ENCODE measurements at places on chromosomes 7 and 10.

DNA sequence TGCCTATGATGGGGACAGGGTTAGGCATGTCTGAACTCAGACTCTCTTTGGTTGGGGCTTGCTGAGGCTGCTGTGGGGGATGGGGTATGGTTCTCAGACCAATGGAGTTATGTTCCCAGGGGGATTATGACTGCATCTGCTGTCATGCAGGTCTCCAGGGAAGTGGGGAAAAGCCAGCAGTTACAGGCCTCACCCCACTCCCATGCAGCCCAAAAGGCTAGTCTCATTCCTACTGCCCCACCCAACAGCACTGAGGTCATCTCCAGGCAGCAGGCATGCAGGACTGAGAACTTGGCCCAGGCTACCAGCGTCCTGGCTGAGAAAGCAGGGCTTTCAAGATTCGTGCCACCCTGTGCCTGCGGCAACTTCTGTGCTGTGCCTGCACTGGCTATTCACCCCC lies 373.3 kb downstream of the HTR7 start:
- DNase-seq, result no peak

- peak; percentile 76 for DNase-seq
These were observed 212.1 kb downstream of the MLLT10 start for GRCh38 chr10:21746118-21746517.

- peak; percentile 48 for DNase-seq
These were observed 167.0 kb downstream of the SNX13 start for GRCh38 chr7:17773289-17773626.

DNA sequence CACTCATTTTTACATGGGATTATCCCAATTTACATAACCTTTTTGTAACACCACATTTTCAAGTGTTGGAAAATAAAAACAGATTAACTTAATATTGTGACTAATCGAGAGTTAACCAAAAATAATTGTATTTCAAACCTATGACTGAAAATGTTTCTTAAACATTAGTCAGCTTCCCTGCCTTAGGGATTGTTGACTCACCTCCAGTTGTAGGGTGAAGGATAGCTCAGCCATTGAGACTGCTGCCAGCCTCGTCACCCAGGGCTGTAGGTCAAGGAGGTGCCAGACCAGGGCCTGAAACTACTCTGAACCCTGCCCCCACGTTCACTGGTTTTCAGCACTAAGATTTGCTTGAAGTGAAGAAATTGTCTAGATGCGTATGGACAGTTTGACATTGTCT lies 351.2 kb downstream of the GFRA1 start:
- no peak for DNase-seq

DNA sequence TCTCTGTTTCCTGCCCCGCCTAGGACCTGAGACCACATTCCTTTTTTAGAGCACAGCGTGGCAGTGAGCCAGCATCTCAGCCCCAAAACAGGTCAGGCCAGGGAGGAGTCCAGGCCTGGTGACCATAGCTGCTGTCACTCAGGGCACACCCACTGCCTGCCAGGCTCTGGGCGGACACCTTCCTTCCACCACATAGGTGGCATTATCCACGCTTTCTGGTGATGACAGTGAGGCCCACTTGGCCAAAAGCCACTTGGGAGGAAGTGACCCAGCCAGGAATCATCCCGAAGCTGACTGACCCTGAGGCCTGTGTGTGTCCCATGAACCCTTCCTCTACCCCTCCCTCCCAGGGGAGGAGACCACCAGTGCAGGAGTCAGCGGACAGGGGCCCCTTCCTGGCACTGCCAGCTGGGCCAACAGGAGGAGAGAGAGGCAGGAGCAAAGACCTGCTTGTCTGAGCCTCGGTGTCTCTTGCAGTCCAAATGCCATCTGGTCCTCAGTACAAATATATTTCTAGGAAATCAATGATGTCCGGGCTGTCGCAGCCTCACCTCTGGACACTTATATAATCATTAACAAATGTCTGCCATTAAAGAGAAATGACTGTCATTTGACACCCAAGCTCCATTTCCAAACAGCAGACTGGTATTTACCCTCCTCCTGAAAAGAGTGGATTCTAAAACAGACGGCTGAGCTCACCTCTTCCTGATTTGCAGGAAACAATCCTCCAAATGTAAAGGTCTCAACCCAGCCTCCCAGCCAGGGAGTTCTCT lies 63.0 kb downstream of the ABRAXAS2 start:
- no peak for DNase-seq

DNA sequence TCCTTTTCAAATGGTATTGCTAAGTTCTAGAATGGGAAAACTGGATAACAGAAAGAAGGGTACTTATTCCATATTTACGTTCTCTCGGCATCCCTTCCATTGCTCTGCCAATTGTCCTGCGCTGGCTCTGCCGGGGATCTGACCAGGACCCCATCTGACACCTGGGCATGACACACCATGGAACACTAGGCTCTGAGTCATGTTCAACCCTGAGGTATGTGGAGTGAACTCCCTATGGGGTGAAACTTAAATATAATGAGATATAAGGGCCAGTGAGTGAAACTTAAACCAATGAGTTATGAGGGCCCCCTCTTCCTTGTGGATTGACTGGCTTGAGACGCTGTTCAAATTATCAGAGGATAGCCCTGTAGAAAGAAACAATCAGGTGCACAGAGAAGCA lies 55.1 kb upstream of the ZEB1 start:
- DNase-seq, result no peak

DNA sequence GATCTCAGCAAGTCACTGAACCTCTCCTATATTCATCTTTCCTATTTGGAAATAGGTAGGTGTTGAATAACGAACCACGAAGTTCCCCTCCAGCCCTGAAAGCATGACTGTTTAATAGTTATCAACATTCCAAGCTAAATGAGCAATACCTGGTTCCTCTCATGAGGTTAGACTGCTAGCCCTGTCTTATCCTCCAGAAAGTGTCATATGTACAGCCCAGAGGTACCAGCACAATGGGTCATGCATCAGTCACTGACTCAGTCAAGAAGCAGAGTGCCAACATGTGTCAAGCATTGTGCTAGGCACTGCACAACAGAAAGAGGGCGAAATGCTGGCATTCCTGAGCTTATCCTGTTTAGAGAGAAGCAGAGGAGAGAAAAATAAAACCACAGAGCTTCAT lies 70.0 kb downstream of the AMPH start:
- no peak for DNase-seq

GRCh38 chr10:121935702-121936101 lies 7.9 kb upstream of the ATE1 start:
- DNase-seq, result no peak

- no peak for DNase-seq
These were observed 379.7 kb downstream of the PHTF2 start for GRCh38 chr7:78178319-78178718.

- peak; percentile 92 for DNase-seq
These were observed 102.2 kb downstream of the MYOF start for GRCh38 chr10:93379731-93380575.

GRCh38 chr7:48168159-48168558 lies 3.1 kb upstream of the ABCA13 start:
- DNase-seq, result no peak

DNA sequence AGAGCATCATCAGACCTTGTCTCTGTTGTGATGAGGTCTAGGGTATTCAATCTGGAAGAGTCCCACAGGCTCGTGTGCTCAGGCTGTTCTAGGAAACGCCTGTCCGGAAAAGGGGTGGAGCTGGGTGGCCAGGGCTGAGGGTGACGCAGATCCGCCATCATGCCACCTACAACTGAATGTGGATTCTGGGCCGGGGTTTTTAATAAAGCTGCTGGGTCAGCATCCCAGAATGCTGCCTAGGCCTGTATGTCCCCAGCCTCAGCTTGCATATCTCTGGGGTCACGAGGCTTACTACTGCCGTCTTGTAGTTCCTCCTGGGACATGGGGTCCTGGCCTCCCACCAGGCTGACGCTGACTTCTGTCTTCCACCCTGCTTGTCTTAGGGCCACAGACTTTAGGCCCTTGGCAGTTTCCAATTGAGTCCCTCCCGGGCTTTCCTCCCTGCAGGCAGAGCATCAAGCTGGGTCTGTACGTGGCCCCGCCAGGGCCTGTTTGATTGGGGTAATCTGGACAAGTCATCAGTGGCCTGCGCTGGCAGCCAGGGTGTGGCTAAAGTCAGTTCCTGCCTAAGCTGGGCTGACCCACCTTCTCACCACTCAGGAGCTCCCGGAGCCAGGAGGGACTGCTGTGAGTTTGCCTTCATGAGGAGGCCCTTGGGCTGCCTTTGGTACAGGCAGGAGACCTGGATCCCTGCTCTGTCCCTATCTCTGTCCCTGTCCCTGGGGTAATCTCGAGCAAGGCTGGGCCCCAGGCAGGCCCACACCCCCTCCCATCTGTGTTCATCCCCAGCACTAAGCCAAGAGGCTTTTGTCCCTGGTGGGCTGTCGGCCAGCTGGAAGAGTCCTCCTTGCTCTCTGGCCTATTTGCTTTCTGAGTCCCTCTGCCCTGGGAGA lies 79.9 kb downstream of the ZMIZ1 start:
- DNase-seq, result no peak
